NCI-H2081 (cell line): ENCODE measurements at places on chromosomes 7 and 10.

DNA sequence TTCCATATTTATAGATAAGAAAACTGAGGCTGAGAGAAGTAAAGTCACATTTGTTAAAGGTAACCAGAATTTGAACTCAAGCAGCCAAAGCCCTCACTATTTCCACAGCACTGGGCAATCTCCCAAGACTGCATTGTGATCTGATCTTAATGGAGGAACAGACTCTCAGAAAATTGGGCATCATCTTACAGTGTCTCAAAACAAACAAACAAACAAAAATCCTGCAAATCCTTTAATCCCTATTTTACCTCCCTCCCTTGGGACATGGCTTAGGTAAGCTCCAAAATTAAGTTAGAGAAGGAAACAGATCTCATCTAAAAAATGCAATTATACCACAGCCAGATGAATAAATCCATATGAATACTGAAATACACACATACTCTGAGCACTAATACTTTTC, 57.5 kb downstream of the FHIP2A start:
- no peak for DNase-seq

GRCh38 chr10:103241262-103242011, 4.2 kb upstream of the RPEL1 start:
- no peak for DNase-seq

DNA sequence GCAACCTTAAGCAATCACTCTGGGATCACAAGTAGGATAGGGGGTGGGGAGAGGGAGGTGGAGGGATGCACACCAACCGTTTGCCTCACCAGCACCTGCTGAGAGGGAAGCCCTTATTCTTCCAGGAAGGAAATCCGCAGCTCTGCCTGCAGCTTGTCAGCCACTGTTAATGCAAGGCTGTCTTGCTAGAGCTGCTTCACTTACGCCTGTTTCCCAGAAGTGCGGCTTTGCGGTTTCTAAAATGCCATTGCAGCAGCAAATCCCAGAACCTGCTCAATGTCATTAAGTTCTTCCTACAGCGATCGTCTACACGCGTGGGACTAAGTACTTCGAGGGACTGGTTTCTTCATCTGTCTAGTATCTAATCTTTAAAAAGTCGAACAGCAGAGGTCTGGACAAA, 191.1 kb downstream of the ZMYND11 start:
- no peak for DNase-seq

- no peak for DNase-seq
Measured at GRCh38 chr7:26091933-26092332, 60.1 kb upstream of the NFE2L3 start.

- no peak for DNase-seq
Measured at GRCh38 chr7:135463908-135464307, 46.0 kb downstream of the CNOT4 start.

DNA sequence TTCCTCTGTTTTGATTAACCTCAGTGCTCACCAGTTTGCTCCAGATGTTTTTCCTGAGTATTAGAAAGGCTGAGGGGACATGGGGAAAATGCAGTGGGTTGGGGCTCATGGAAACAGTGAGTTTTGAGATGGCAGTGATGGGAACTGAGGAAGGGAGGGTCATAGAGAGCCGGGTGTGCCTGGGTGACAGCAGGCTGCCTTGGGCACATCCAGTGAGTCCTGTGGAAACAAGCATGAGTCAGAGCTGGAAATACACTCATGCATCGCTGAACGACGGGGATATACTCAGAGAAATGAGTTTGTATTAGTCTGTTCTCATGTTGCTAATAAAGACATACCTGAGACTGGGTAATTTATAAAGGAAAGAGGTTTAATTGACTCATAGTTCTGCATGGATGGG, 202.2 kb downstream of the TMEM178B start:
- DNase-seq = no peak

DNA sequence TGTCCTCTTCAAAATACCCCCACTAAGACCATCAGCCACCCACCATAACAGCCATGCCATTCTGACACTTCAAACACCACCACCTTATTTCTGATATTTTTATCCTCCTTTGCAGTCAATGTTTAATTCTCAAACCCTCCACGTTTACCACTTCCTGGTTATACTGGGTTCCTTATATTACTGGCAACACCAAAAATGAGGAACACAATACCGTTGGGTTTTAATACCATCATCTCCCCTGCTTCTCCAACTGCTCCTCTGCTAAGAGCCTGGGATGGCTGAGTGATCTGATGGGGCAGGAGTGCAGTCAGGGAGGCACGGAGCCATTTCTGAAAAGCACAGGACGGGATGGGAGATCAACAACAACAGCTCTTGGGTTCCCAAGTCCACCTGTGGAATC, 140.5 kb downstream of the CHCHD3 start:
- no peak for DNase-seq

- no peak for DNase-seq
Measured at GRCh38 chr10:117666166-117666565, 123.6 kb downstream of the EMX2 start.

DNA sequence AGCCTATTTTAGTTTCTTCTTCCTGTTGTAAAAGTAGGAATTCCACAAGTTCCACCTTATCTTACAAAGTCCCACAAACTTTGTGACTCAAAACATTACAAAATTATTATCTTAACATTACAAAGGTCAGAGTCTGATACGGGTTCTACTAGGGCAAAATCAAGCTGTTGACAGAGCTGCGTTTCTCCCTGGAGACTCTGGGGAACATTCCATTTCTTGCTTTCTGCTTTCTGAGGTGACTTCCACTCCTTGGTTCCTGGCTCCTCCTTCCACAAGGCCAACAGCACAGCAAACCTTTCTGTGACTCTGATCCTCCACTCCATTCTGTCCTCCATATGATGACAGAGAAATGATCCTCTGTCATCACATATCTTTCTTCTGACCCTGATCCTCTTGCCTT, 10.6 kb downstream of the OR2F1 start:
- DNase-seq = no peak

- no peak for DNase-seq
Measured at GRCh38 chr10:16612115-16612980, 90.7 kb upstream of the C1QL3 start.

GRCh38 chr10:44968091-44968490, 8.5 kb downstream of the RASSF4 start:
- DNase-seq = no peak

DNA sequence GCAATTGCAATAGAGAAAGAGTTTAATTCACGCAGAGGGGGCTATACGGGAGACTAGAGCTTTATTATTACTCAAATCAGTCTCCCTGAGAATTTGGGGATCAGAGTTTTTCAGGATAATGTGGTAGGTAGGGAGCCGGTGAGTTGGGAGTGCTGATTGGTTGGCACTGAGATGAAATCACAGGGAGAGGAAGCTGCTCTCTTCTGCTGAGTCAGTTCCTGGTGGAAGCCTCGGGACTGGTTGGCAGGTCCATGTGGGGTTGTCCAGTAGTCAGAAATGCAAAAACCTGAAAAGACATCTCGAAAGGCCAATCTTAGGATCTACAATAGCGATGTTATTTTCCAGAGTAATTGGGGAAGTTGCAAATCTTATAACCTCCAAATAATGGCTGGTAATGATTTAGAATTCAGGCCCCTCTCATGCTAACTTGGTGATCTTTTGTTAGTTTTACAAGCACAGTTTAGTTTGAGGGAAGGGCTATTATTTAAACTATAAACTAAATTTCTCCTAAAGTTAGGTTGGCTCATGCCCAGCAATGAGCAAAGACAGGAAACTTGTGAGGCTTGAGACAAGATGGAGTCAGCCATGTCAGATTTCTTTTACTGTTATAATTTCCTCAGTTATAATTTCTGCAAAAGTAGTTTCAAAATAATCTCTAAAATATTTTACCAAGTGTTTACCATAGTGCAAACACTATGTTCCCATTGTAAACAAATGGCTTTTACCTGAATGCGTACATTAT, 39.4 kb upstream of the SLC25A13 start:
- DNase-seq = no peak
